Fibroblast of lung (primary cell): ENCODE measurements at places on chromosomes 13 and 19.

DNA sequence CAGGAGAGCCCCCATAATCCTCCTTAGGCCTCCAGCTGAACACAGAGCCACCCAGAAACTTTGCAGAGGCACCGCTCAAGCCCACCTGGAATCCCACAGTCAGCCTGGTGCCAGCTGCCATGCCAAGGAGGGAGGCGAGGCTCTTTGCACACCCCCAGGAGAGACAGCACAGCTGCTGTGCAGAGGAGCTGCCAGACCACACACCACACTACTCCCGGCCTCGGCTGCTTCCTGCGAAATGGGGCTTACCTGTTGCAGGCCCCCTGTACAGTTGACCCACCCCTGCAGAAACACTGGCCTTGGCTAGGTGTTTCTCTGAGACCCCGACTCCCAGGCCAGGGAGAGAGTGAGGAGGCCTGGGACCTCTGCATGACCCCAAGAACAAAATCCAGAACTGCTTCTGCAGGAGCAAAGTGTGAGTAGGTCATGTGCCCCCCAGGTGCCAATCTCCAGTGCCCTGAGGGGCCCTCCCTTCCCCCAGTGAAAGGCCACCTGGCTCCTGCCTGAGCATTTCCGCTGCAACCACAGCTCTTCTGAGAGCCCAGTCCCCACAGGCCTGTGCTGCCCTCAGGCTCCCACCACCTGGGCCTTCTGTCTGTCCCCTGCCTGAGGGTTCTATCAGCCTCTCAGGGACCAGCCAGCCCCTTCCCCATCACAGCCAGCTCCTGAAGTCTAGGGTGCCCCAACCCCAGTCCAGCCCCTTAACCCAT lies 580.4 kb downstream of the UQCRFS1 start:
- no peak overlapping the region for H3K4me3 ChIP-seq
- H3K36me3 ChIP-seq, result no peaks in the 10 kb centered on the region
- H3K4me1 ChIP-seq, result no peaks in the 10 kb centered on the region
- no peak for DNase-seq
- H3K27me3 ChIP-seq, result no peaks in the 10 kb centered on the region

GRCh38 chr19:15038294-15038693 lies 11.0 kb upstream of the CASP14 start:
- no peaks in the 10 kb centered on the region for H3K4me1 ChIP-seq
- no peaks in the 10 kb centered on the region for H3K36me3 ChIP-seq
- no peak overlapping the region for H3K4me3 ChIP-seq
- no peak overlapping the region for H3K27ac ChIP-seq
- DNase-seq, result no peak

DNA sequence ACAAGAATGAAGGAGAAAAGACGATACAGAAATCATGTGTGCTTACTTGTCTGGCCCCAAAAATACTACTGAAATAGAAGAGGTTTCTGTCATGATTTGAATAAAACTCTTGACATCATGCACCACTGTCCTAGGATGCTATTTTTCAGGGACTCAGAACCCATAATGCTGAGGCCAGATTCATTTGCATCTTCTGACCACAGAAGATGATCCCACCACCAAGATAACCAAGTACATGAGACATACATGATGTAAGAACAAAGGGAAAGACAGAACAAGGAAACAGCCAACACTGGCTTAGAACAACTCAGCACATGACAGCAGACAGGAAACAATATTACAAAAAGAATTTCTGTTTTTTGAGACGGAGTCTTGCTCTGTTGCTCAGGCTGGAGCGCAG lies 2.5 kb downstream of the ZNF552 start:
- DNase-seq, result no peak
- peaks cover 3% of the 10 kb centered on the region for H3K4me1 ChIP-seq
- peaks cover 2% of the 10 kb centered on the region for H3K36me3 ChIP-seq
- no peak overlapping the region for H3K4me3 ChIP-seq

DNA sequence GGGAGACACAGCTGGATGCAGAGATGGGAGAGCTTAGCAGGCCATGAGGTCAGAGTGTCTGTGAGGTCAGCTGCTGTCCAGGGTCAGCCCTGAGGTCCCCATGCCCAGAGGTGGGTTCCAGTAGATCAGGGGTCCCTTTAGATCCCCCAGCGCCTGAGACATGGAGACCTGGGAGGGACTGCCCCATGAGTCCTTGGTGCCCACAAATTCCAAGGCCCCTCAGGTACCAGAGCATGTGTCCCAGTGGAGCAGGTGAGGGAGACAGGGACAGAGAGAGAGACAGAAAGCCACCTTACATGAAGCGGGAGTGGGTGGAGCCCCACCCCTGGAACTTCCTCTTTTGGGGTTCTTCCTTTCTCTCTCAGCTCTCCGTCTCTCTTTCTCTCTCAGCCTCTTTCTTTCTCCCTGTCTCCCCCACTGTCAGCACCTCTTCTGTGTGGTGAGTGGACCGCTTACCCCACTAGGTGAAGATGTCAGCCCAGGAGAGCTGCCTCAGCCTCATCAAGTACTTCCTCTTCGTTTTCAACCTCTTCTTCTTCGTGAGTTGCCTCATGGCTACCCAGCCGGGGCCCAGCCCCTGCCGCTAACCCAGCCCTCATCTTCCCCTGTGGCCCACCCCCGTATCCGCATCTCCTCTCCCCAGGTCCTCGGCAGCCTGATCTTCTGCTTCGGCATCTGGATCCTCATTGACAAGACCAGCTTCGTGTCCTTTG lies at the start of gene CD37:
TSS of gene CD37 (plus strand) at position 336 of the 713 bp plus-strand sequence. CDS start at position 471, 135 bp downstream.
- DNase-seq, result no peak
- H3K4me1 ChIP-seq, result peaks cover 4% of the 10 kb centered on the region
- H3K27ac ChIP-seq, result no peak within 1 kb of the TSS
- H3K36me3 ChIP-seq, result no peaks in the 10 kb centered on the region
- peaks cover 7% of the 10 kb centered on the region for H3K27me3 ChIP-seq
- no peak within 1 kb of the TSS for H3K4me3 ChIP-seq

- no peak overlapping the region for H3K4me3 ChIP-seq
- H3K36me3 ChIP-seq, result no peaks in the 10 kb centered on the region
Observed at GRCh38 chr13:63448692-63449091, 2033.0 kb upstream of the PCDH20 start.

DNA sequence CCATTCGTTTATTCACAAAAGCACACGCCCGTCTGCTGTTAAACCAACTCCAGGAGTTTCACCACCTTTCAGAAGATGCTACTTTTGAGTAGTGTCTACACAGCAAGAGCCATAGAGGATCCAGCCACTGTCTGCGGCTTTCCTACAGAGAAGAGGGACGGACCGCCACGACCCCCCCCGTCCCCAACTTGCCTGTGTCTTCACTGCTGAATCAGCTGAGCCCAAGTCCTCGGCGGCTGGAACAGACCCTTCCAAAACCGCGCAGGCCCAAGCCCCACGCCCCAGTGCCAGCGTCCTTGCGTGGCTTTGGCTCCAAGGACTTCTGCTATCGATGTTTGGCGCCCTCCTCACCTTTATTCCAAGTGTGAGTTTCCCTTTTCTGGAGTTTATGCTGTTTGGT lies 65.1 kb downstream of the SPACA7 start:
- H3K36me3 ChIP-seq, result no peaks in the 10 kb centered on the region
- no peaks in the 10 kb centered on the region for H3K27me3 ChIP-seq
- no peaks in the 10 kb centered on the region for H3K4me1 ChIP-seq
- H3K27ac ChIP-seq, result no peak overlapping the region
- no peak for DNase-seq
- no peak overlapping the region for H3K4me3 ChIP-seq

- H3K27ac ChIP-seq, result no peak overlapping the region
- no peak overlapping the region for H3K4me3 ChIP-seq
- no peaks in the 10 kb centered on the region for H3K27me3 ChIP-seq
- no peaks in the 10 kb centered on the region for H3K36me3 ChIP-seq
- DNase-seq, result peak; percentile 26
Observed at GRCh38 chr13:101398920-101399319, 17.4 kb downstream of the NALCN start.

DNA sequence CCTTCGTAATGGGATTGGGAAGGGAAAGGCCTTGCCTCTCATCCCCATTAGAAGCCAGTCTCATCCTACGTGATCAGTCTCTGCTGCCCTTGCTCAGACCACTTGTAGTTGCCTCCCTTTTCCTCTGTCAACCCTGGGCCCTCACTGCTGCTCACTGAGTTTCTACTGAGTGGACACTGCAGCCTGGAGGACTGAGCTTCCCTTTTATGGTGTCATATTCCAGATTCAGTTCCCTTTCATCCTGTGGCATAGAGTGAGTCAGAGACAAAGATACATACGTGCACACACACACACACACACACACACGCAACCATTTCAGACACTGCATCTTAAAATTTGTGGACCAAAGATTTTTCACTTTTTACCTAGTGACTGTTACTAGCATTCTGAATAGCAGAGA lies 56.6 kb downstream of the COG3 start:
- peaks cover 9% of the 10 kb centered on the region for H3K36me3 ChIP-seq
- peak; percentile 60 for DNase-seq
- no peak overlapping the region for H3K4me3 ChIP-seq

GRCh38 chr19:19059018-19059836 lies 4.6 kb upstream of the SLC25A42 start:
- no peak overlapping the region for H3K27ac ChIP-seq
- peaks cover 23% of the 10 kb centered on the region for H3K36me3 ChIP-seq
- H3K4me1 ChIP-seq, result peaks cover 14% of the 10 kb centered on the region
- no peak for DNase-seq
- H3K4me3 ChIP-seq, result no peak overlapping the region

DNA sequence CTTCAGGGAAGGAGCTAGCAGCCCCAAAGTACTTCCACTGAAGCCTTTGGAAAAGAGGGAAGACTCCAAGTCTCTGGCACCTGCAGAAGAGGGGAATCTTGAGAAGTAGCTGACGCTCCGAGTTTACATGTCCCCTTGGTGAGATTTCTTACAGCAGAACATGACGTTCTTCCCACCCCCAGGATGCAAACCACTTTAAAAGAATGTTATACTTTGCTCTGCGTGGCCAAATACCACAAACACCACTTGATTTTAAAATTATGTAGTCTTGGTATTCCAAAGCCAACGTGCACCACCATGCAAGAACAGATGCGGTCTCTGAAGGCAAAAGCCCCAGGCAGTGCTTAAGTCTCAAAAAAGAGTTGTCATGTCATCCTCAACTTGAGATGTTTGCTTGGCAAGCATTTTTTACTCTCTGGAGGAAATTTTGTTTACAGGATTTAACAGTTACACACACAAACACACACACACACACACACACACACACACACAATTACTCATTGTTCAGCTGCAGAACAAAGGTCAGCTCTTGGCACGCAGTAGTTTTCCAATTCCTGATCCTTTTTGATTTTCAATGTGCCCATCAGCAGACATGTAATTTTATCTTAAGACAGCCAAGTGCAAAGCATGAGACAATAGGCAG lies 106.1 kb downstream of the RGCC start:
- H3K36me3 ChIP-seq, result no peaks in the 10 kb centered on the region
- no peaks in the 10 kb centered on the region for H3K27me3 ChIP-seq
- peak overlapping the region; percentile 40 for H3K27ac ChIP-seq
- peak; percentile 72 for DNase-seq
- peaks cover 31% of the 10 kb centered on the region for H3K4me1 ChIP-seq

GRCh38 chr19:10141479-10141878 lies 21.8 kb upstream of the EIF3G start:
- peaks cover 55% of the 10 kb centered on the region for H3K36me3 ChIP-seq
- no peak overlapping the region for H3K27ac ChIP-seq
- no peaks in the 10 kb centered on the region for H3K4me1 ChIP-seq
- no peak for DNase-seq

GRCh38 chr19:13521066-13521465 lies 14.8 kb upstream of the CACNA1A start:
- no peak overlapping the region for H3K4me3 ChIP-seq
- H3K4me1 ChIP-seq, result no peaks in the 10 kb centered on the region
- H3K27ac ChIP-seq, result no peak overlapping the region
- no peaks in the 10 kb centered on the region for H3K27me3 ChIP-seq
- DNase-seq, result no peak

- H3K4me3 ChIP-seq, result peak overlapping the region; percentile 18
- H3K36me3 ChIP-seq, result no peaks in the 10 kb centered on the region
- no peaks in the 10 kb centered on the region for H3K4me1 ChIP-seq
- peak overlapping the region; percentile 29 for H3K27ac ChIP-seq
- DNase-seq, result no peak
- H3K27me3 ChIP-seq, result no peaks in the 10 kb centered on the region
Observed at GRCh38 chr19:29978080-29978479, 36.0 kb downstream of the URI1 start.

DNA sequence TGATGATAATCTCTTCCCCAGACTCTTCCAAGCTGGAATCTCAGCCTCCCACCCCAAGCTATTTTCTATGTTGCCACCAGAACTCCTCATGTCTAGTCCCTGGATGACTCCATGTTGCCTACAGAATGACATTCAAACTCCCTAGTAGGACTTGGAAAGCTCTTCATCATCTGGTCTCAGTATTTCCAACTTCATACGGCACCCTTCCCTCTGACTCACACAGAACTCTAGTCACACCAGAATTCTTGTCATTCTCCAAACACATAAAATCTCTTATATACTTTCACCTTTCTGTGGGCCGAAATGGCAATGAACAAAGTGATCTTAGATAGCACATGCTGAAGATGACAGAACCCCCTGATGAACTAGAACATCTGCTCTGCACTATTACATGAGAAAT lies 86.2 kb downstream of the CAB39L start:
- H3K4me3 ChIP-seq, result no peak overlapping the region
- no peaks in the 10 kb centered on the region for H3K36me3 ChIP-seq
- H3K4me1 ChIP-seq, result peaks cover 17% of the 10 kb centered on the region
- H3K27me3 ChIP-seq, result no peaks in the 10 kb centered on the region
- H3K27ac ChIP-seq, result peak overlapping the region; percentile 85

DNA sequence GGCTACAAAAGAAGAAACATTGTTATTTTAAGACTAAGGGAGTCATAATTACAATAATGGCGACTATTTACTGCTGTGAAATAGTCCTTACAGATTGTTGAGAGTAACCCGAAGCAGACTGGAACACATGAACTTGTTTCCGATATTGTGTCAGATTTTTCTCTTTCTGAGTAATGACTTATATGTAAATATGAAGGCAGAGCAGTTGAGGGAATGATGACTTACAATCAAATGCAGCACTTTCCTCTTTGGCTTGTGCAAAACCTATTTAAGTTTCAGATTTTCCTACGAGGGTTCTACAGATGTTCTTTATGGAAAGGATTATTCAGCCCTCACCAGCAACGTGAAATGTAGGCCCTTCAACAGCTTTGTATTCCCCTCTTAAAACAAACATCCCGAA lies 198.6 kb downstream of the RGCC start:
- no peaks in the 10 kb centered on the region for H3K36me3 ChIP-seq
- no peak overlapping the region for H3K4me3 ChIP-seq
- DNase-seq, result no peak
- H3K4me1 ChIP-seq, result peaks cover 3% of the 10 kb centered on the region
- no peak overlapping the region for H3K27ac ChIP-seq
